A549 treated with GW870086 at 1 μM for 4 hours (cell line): ENCODE measurements at places on chromosomes 7 and 10. TPM values are rescaled to one million over a fixed set of nuclear protein-coding genes. Genes with fewer than 3 reads are reported as not detected.

The LIPN gene
- total RNA-seq: not detected in 5 replicates

The ADAM22 gene
- total RNA-seq: 0.12 to 0.43 TPM (median 0.21 TPM) in 5 replicates

The AEBP1 gene
- total RNA-seq: 0.14 to 0.21 TPM in 2 of 5 replicates, not detected in the others

The ANKRD30A gene
- 0.31 to 1.2 TPM (median 0.57 TPM) in 5 replicates for total RNA-seq

The SDK1 gene
- 0.30 to 0.72 TPM (median 0.46 TPM) in 5 replicates for total RNA-seq

The MGMT gene
- total RNA-seq: 6.6 to 7.5 TPM (median 7.0 TPM) in 5 replicates

The CHPF2 gene
- 38.4 to 50.0 TPM (median 45.5 TPM) in 5 replicates for total RNA-seq

The HTR5A gene
- not detected in 5 replicates for total RNA-seq

The OR2A42 gene
- total RNA-seq: not detected in 5 replicates

The AKR1C8 gene
- total RNA-seq: 0.14 to 0.31 TPM (median 0.17 TPM) in 4 of 5 replicates, not detected in the other
